ENCODE measurements at places on chromosomes 2 and 18.

- no peak for DNase-seq
Observed at GRCh38 chr2:209495855-209496585, 72.2 kb downstream of the MAP2 start.

DNA sequence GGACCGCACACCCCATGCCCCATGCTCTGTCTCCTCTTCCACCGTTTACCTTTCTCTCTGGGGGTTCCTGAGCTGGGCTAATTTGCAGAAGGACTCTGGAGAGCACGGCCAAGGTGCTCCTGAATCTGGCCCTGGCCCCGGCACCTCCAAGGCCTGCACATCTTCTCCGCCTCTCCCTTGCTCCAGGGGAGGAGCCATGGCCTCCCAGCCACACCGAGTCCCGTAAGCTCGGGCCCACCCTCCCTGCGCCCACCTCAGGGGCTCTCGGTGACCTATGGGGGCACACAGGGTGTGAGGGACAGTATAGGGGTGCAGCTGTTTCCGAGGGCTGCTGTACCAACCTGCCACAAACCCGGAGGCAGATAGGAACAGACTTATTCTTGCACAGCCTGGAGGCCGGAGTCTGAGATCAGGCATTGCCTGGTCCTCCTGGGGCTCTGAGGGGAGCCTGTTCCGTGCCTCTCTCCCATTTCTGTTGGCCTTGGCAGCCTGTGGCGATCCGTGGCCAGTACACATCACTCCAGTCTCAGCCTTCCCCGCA is 127.3 kb upstream of the GPC1 start:
- no peak for DNase-seq

DNA sequence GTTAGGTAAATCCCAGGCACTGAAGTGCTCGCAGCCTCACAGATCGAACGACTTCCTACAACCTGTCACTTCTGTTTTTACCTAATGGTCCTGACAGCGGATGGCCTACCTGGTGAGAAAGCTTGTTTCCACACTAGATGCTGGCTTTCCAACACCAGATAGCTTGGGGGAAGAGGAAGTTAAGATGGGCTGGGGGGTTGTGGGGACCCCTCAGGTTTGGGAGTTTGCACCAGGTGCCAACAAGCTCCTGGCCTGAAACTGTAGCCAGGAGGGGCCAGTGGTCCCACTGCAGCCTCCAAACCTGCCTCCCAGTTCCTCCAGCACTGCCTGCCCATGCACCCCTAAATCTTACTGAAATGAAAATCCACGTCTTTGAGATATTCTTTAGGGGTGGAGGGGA is 3.9 kb downstream of the TMEM185B start:
- no peak for DNase-seq

DNA sequence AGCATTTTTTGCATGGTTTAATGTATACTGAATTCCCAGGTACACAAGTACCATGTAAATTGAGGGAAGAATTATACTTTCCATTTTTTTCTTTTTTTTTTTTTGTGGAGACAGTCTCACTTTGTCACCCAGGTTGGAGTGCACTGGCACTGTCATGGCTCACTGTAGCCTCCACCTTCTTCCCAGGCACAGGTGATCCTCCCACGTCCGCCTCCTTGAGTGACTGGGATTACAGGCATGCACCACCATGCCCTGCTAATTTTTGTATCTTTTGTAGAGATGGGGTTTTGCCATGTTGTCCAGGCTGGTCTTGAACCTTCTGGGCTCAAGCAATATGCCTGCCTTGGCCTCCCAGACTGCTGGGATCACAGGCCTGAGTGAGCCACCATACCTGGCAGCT is 3.8 kb downstream of the HSPE1 start:
- DNase-seq: no peak

DNA sequence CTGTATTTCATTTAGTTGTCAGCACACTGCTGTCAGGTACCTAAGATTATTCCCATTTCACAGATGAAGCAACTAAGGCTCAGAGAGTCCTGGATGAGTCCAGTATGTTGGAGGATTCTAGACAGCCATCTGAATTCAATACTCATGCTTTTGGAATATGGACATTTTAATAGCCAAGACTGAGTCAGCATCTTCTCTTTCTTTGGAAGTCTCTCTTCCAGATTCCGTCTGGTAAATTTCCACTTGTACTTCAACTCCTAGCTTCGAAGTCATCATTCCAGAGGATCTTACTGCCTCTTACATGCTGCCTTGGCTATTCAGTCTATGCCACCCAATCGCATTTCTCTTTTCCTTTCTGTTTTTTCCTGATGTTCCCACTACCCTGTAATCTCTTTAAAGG is 40.6 kb downstream of the INSIG2 start:
- DNase-seq: no peak

- DNase-seq: no peak
Observed at GRCh38 chr2:6577960-6578359, 287.7 kb downstream of the CMPK2 start.

DNA sequence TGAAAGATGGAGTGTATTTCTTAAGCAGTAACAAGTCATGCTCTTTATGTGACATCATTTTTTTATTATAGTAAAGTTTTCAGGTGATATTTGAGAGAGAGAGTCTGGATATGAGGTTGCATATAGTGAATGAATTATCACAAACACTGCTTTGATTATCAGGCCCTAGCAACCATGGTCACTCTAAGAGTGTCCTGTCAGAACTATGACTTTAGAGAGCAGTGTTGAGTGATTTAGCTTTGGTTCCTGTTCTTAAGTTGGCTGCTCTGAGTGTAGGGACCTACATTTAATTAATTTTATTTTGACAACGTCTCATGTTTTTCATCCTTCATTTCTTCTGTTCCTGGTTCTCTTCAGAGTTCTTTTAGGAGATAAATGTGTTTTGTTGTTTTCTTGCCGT is 275.5 kb downstream of the KCNJ3 start:
- no peak for DNase-seq

DNA sequence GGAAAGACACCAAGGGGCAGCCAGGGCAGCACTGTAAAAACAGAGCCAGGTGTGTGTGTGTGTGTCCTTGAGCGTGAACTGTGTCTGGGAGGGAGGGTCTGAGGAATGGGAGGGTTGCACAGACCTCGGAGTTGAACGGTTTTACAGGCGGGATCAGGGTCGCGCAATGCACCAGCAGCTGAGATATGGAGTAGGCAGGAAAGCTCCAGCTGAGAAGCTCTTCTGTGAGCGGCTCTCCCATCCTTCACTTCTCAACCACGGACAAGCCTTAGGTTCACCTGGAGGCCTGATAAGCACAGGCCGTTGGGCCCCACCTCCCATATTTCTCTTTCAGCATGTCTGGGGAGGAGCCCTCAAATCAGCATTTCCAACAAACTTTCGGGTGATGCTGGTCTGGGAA is 12.1 kb downstream of the SERTAD2 start:
- no peak for DNase-seq

GRCh38 chr2:33786881-33787280 is 187.8 kb upstream of the FAM98A start:
- no peak for DNase-seq

DNA sequence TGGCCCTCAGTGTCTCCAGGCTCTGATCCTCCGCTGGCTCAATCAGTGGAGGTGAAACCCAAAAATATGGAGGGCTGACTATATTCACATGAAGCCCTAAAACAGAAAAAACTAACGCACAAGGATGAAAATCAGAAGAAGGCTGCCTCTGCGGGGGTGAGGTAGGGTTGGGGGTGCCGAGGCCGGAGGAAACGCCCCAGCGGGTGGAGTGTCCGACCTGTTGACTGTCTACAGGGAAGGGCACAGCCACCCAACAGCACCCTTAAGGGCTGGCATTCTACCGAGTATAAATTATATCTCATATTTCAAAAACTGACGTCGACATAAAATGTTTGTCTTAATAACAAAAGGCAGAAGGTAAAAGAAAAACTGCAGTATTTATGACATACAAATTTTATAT is 223.5 kb downstream of the HDAC4 start:
- DNase-seq: no peak

- peak; percentile 60 for DNase-seq
Observed at GRCh38 chr2:74515981-74516633, 1.9 kb downstream of the TLX2 start.

- DNase-seq: no peak
Observed at GRCh38 chr2:37869771-37870170, 55.3 kb upstream of the RMDN2 start.

DNA sequence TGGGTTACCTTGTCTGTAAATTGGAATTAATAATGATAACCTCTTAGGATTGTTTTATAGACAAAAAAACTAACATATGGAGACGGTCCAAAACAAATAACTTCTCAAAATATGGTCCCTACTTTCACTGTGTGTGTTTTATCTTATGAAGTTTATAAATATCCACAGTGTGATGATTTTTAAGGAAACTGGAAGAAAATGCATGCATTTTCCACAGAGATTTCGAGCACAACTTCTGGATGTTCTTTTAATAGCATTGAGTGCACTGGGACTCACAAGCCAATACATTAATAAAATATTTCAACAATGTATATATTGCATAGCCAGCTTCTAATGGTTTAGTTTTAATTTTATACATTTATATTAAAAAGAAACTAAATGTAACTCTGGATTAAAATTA is 87.9 kb upstream of the SPHKAP start:
- no peak for DNase-seq

- DNase-seq: no peak
Observed at GRCh38 chr2:26089337-26089736, 55.5 kb downstream of the RAB10 start.

DNA sequence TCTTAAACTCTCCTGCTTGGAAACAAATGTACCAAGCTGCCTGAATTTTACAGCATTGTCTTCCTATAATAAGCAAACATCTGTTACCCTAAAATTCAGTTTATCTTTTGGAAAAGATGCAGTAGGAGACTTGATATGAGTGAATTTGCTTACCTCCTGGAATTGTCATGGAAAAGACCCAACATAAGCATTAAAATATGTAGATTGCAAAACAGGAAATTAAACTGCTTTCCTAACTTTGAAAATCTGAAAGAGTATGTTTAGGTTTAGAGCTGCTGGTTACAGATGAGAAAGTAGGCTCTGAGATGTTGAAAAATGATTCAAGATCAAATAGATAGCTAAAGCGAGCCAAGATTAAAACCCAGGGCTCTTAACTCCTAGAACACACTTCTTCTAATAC is 316.5 kb downstream of the SOX11 start:
- DNase-seq: no peak

- no peak for DNase-seq
Observed at GRCh38 chr2:237227592-237228280, 142.0 kb downstream of the COPS8 start.

DNA sequence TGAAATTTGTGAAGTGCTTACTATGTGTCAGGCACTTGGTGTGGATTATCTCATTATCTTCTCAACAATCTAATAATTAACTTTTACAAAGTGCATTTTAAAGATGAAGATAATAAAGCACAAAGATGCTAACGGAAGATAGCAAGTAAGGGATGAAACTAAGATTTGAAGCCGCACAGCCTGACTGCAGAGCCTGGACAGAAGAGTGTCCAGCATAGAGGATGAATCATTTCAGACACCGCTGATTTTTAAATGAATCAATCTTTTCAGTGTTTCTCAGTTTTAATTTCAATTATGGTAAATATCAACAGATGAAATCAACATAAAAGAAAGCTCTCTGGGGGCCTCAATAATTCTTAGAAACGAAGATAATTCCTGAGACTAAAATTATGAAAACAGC is 24.5 kb upstream of the STAM2 start:
- no peak for DNase-seq

DNA sequence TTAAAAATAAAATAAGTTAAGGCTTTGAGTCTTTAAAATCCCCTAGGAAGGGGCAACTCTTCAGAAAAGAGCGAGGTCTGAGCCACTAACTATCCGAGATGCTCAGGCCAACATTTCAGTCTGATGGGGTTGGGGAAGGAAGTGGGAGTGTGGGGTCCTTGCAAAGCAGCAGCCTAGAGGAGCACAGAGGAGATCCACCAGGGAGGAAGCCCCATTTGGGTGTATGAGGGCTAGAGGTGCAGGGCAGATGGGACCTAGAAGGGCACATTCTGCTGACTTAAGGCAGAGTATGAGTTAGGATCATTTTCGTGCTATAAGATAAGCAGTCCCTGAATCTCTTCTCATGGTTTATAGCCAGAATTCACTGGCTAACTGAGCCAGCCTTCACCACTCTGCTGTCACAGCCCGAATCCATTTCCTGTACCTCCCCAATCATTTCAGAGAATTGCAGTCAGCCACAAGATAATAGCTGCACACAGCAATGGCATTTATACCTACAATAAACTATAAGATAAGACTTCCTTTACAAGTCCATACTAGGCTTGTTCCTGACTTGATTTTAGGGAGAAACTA is 37.0 kb downstream of the MRPL30 start:
- no peak for DNase-seq

GRCh38 chr2:236960531-236960930 is 125.2 kb upstream of the COPS8 start:
- no peak for DNase-seq

- DNase-seq: no peak
Observed at GRCh38 chr2:202831242-202832220, 40.0 kb downstream of the ICA1L start.

DNA sequence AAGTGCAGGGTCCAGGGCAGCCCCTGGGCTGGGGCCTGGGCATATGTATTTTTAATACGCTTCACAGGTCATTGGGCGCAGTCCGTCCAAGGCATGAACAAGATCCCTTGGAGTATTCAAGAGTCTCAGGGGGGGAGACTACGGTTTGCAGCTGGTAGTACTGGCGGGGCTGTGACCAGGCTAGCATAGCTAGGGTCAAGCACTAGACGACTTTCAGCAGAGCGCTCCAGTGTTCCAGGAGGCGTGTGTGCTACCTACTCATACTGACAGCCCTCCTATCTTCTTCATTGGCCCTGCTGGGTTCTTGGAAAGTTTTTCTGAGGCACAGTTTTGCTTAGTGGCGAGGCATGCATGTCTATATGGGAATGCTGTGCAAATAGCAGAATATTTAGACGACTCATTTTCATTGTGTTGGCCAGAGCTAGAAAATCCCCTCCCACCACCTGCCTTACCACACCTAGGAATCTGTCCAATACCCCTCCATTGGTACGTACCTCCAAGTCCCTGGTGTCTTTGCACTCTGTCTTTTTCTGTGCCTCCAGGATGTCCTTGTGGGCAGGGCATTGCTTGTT is 68.2 kb downstream of the GLI2 start:
- DNase-seq: no peak

GRCh38 chr18:62989195-62989594 is 273.9 kb downstream of the PHLPP1 start:
- no peak for DNase-seq

DNA sequence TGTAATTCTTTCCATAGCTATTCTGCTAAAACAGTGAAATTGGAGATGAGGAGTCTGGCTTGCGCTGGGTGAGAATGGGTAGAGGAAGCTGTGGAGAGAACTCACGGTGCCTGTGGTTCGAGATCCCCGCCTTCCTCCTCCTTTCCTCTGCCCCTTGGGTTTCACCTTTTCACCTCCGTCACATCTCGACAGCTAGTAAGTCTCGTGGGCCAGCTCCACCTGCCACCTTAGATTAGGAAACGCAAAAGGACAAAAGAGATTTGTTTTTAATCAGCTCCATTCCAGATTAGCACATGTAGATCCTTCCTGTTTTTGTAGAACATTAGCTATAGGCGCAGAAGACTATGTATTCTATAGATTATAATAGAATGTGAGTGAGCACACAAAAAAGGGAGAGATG is 20.6 kb downstream of the TRIB2 start:
- DNase-seq: no peak

All from activated CD4-positive, alpha-beta T cell treated with anti-CD3 and anti-CD28 coated beads for 1 hour (primary cell).